GM10248 (cell line): ENCODE measurements at places on chromosomes 16 and 17.

DNA sequence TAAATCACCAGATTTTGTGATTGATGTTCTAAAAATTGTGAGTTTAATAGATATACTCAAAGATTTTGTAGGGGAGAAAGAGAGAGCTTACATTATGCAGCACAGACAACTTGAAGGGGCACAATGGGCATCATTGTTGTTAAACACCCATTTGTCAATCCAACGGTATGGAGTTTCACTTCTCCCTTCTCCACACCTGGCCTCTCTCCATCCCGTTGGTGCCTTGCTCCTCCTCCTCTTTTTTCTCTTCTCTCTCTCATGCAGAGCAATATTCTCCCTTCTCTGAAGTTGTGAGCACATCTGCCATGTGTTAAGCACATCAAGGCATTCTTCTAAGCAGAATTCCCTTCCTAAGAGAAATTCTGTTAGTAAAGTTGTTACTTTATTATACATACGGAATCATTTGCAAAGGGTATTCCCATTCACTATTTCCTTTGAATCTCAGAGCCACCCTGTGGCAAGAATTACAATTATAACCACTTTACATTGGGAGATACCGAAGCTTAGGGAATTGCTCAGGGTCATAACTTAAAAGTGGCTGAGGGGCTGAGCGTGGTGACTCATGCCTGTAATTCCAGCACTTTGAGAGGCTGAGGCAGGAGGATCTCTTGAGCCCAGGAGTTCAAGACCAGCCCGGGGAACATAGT lies 40.5 kb upstream of the SKAP1 start:
- DNase-seq = no peak

DNA sequence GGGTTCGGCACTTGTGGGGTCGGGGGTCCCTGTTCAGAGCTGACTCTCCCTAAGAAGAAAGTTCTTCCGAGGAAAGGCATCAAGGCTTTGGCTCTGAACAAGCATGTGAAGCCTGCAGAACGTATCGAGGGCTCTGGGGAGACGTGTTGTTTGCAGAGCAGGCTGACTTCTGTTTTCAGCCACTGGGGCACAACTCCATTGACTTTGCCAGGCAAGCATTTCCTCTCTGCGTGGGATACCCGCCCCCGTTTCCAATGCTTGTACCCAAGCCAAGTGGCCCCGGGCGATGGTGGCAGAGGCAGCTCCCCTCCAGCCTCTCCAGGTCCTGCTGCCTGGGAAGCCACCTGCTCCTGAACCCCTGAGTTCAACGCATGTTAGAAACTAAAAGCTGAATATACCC lies 255.7 kb downstream of the RBFOX3 start:
- no peak for DNase-seq

DNA sequence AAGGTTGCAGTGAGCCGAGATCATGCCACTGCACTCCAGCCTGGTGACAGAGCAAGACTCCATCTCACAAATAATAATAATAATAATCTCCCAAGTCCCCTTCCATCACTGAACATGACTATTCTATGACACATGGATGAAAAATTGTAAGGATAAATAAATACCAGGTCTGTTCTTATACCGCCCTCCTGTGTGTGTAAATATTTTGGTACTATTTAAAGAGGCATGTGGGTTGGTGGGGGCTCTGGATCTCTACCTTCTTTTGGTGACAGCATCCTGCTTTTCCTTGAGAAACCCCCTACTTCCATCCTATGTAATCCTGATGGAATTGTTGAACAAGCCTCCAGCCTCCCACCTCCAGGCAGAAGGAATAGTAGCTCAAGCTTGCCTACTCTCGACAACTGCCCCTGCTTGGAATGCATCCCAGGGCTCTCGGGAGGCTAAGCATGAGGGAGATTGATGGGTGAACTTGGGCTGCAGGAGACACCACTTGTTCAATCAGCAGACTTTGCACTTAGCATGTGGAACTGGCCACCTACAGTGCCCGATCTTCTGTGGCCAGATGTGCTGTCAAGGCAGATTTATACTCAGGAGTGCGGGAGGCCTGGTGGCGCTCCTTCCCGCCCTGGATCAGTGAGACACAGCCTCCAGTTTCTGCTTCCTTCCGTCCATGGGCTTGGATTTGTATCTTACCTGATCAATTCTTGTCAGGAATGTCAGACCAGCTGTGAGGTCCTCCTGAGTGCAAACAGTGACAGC lies 287.4 kb downstream of the SLC39A11 start:
- no peak for DNase-seq

GRCh38 chr17:28345419-28346198 lies 10.0 kb downstream of the TNFAIP1 start:
- no peak for DNase-seq

DNA sequence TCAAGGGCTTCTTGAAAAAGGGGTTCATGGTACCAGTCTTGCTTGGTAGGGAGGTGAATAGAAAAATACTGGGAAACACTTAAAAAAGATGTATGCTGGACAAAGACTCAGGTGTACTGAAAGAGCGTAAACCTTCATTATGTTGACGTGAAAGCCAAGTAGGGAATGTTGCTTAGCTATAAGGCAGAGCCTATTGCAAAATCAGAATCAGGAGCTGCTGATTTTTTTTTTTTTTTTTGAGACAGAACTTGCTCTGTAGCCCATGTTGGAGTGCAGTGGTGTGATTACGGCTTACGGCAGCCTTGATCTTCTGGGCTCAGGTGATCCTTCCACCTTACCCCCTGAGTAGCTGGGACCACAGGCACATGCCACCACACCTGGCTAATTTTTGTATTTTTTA lies 3.9 kb downstream of the TMEM94 start:
- no peak for DNase-seq

- no peak for DNase-seq
Measured at GRCh38 chr16:719815-720446, 1.0 kb upstream of the ANTKMT start.

- DNase-seq = no peak
Measured at GRCh38 chr16:12758670-12759558, 44.8 kb downstream of the CPPED1 start.

DNA sequence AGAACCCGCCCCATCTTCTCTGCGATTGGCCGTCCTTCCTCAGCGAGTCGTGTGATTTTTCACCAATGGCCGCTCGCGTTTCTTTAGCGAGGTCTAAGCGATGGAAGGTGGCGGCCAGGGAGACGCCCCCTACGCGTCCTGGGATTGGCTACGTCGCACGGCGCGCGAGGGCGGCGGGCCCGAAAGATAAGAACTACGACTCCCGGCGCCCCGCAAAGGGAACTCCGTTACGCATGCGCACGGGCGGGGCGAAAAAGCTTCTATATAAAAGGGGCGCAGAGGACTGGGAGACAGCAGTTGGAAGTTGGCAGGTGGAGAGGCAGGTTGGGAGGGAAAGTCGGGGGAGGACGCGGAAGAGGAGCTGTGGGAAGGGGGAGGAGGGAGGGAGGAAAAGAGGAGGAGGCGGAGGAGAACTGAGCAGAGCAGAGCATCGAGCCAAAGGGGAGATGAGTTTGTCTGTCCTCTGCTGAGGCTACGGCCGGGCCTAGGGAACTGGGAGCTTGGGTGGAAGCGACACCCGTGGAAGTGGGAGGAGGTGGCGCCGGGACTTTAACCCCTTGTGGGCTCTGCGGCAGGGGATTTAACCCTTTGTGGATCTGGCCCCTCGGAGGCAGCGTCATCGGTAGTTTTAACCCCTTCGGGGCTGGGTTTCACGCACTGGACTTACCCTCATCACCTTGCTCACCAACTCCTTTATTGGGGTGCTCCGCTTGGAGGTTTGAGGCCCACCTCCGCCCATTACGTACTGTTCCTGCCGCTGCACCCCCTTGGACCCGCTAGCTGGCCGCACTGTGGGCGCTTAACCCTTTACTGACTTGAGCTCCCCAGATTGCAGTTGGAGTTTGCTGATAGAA lies at the start of gene HEXIM1:
Gene HEXIM1, plus strand, starts transcription at position 293 of the 854 bp plus-strand sequence. CDS start 716 bp downstream, outside the sequence.
- DNase-seq = peak; percentile 96

DNA sequence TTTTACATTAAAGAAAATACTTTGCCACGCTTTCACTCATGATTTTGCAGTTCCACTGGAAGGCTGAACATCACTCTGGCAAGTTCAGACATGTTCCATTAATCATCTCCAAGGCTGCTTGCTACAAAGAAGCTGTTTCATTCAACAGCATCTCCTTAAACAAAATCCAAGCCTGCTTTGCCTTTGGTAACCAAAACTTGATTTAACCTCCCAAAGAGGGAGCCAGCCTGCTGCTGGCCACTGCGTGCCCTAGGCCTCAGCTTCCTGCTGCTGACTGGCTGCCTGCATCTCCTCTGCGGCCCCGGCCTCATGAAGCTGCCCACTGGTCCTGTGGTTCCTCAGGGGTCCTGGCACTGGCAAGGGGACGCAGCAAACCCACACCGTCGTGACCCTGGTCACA lies 31.8 kb downstream of the ANKRD11 start:
- no peak for DNase-seq

GRCh38 chr17:49349541-49349940 lies 12.5 kb downstream of the ZNF652 start:
- no peak for DNase-seq
